Activated CD8-positive, alpha-beta memory T cell treated with anti-CD3 and anti-CD28 coated beads for 4 hours (primary cell): ENCODE measurements at places on chromosomes 5 and 9.

GRCh38 chr5:170745481-170746071 lies 37.9 kb upstream of the GABRP start:
- DNase-seq = no peak

- no peak for DNase-seq
Observed at GRCh38 chr9:2722715-2723114, 5.4 kb downstream of the KCNV2 start.

GRCh38 chr9:133876144-133876543 lies 116.0 kb downstream of the VAV2 start:
- DNase-seq = no peak

GRCh38 chr9:131010482-131011273 lies 1.7 kb downstream of the LAMC3 start:
- no peak for DNase-seq

- no peak for DNase-seq
Observed at GRCh38 chr9:121527371-121527770, 27.7 kb upstream of the GGTA1 start.

DNA sequence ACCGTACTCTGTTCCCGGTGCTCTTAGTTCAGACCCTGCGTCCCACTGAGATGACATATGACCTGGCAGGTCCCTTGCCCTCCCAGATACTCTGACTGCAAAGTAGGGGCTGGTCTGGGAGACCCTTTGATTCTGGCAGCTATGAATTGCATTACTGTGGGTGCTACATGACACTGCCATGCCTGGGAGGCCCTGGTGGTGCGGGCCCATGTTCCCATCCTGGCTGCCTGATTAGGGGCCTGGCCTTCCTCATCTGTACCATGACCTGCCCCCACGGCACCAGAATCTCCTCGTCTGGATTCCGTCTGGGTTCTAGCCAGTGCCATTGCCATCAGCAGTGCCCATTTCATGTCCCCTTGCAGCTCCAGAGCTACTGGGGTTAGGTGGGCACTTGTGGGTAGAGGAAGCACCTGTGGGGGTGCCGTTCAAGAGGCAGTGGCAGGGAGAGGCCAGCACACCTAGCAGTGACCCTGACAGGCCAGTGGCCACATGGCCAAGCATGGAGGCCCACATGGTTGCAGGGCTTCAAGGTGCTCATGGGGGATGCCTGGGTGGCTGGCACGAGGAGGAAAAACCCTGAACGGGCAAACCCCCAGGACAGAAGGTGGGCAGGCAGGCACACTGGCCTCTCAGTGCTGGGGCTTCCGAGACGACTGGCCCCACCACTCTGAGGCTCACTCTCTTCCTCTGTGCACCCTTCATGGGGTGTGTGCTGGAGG lies 69.7 kb downstream of the PHF2 start:
- no peak for DNase-seq

DNA sequence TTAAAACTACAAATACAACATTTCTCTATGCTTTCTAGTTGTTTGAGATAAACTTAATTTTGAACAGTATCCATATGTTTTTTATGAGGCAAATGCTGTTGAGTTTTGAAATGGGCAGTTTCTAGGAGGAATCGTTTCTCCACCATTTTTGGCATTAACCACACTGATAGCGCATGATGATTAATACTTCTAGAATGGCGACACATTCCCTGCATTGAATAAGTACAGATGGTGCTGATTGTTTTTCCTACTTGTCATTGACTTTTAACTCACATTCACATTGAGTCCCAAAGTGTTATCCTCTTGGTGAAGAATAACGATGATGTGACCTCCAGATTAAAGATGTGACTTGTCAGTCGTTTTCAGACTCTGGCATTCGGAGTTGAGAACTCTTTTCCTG lies 6.5 kb upstream of the CCDC192 start:
- DNase-seq = no peak
